ENCODE measurements at places on chromosomes 1 and 21. TPM values are rescaled to one million over a fixed set of nuclear protein-coding genes. Genes with fewer than 3 reads are reported as not detected.

The GSTM5 gene
- total RNA-seq: not detected

The NGF gene
- 1.1 TPM for total RNA-seq

The FMO1 gene
- not detected for total RNA-seq

The TTC39A gene
- 0.35 TPM for total RNA-seq

The NTMT2 gene
- total RNA-seq: not detected

The CDCA8 gene
- 21.8 TPM for total RNA-seq

The CD101 gene
- total RNA-seq: 0.42 TPM

The CYP4Z1 gene
- not detected for total RNA-seq

- DNase-seq: peak; percentile 86
These were observed 11.3 kb upstream of the MAP10 start for GRCh38 chr1:232793944-232794343.

- peak; percentile 89 for DNase-seq
These were observed 13.0 kb downstream of the CHIT1 start for GRCh38 chr1:203216274-203217138.

- DNase-seq: peak; percentile 46
These were observed 38.2 kb upstream of the PSMG1 start for GRCh38 chr21:39221282-39221996.

DNA sequence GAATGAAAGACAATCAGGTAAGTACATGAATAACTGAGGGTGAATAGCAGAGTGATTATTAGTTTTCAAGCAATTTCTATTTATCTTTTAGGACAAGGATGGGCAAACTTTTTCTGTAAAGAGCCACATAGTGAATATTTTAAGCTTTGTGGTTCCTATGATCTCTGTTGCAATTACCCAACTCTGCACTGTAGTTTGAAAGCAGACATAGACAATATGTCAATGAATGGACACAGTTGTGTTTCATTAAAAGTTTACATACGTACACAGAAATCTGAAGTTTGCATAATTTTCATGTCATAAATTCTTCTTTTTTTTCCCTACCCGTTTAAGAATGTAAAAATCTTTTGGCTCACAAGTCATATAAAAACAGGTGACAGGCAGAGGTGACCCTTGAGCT lies 71.4 kb downstream of the ZNF281 start:
- no peak for DNase-seq

GRCh38 chr1:7810395-7810794 lies 26.3 kb downstream of the PER3 start:
- peak; percentile 85 for DNase-seq

GRCh38 chr1:229027622-229028182 lies 243.2 kb upstream of the RAB4A start:
- DNase-seq: peak; percentile 97

- DNase-seq: no peak
These were observed 22.6 kb downstream of the ANKRD13C start for GRCh38 chr1:70331962-70332361.

DNA sequence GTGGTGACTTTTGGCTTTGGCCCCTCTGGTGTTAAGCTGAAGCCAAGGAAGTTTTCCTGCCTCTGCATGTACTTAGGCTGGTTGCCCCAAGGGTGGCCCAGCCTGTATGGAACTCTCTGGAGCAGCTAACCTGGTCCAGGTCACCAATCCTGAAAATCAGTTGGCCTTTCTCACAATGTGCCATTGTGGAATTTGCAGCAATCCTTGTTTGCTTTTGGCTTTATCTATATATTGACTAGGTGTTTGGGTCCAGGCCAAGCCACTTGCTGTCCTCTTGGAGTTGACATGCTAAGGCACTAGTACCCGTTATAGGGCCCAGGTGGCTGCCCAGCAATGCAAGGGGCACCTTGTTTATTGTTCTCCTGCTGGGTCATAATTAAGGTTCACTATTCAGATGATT lies 124.6 kb downstream of the CAMTA1 start:
- no peak for DNase-seq

DNA sequence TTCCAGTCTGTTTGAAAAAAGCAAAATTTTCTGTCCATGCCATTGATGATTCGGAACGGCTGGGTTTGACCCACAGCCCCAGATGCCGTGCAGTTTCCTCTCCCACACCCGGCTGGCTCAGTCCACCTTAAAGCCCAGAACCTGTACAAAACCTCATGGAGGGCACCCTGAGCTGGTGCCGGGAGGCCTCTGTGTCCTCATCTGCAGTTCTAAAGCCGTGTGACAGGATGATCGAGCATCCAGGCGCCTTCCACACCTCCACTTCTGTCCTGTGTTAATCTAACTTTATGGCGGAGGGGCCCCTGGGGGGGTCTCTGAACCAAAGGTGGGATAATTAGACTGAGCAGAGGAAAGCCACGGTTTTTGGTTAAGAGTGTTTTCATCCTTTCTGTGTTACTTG lies 49.6 kb downstream of the SLC37A1 start:
- no peak for DNase-seq

GRCh38 chr1:88650676-88651418 lies 33.2 kb upstream of the PKN2 start:
- DNase-seq: no peak

DNA sequence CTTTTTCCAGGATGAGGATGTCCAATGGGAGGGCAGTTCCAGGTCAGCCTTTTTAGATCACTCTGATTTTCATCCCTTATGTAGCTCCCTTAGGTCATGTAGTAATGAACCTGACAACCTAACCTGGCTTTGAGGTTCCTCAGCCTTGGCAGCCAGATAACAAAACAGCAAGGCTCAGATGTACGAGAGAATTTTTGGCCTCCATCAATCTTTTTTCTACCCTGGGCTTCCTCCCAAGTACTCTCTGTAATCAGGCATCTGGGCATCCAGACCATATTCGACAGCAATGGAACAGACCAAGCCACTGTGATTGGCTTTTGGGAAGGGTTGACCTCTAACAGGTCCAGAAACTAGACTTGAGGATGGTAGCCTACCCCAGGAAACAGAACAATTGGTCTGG lies 38.6 kb downstream of the KCNH1 start:
- DNase-seq: no peak

GRCh38 chr1:157862114-157863070 lies 20.8 kb upstream of the CD5L start:
- peak; percentile 42 for DNase-seq

- DNase-seq: no peak
These were observed 26.8 kb downstream of the AGRN start for GRCh38 chr1:1046767-1047166.

GRCh38 chr1:99761774-99762173 lies 4.7 kb downstream of the FRRS1 start:
- DNase-seq: no peak

DNA sequence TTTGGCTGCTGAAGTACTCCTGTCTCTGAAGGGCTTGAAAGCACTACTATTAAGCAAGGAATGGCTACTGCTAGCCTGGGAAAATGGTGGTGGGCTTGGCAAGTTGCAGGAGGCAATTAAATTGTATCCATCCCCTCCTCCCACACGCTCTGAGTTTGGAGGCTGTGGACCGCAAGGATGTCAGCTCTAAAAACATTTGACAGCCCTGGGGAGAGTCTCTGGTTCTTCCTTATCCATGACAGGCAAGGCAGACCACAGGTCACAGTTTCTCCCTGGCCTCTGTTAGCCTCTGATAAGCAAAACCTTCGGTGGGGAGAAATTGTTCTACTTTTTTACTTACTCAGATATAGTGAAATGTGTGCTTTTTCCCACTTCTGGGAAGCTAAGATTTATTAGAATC lies 46.6 kb downstream of the S1PR1 start:
- no peak for DNase-seq

- DNase-seq: no peak
These were observed 1.1 kb downstream of the HUNK start for GRCh38 chr21:31873696-31874599.

- DNase-seq: no peak
These were observed 26.6 kb upstream of the CDC14A start for GRCh38 chr1:100325415-100326324.

DNA sequence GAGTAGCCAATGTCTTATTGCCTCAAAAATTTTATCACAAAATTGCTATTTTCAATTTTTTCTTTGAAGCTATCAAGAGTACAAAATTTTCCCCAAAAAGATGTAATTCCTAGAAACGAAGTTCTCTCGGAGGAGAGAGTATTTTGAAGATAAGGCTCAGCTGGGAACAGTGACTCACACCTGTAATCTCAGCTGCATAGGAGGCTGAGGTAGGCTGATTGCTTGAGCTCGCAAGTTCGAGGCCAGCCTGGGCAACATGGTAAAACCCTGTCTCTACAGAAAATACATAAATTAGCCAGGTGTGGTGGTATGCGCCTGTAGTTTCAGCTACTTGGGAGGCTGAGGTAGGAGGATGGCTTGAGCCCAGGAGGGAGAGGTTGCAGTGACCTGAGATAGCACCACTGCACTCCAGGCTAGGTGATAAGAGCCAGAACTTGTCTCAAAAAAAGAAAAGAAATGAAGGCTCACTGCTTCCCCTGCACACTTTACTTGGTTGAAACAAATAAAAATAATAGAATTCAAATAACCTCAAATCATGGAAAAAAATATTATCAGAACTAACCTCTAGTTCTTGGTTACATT lies 22.2 kb downstream of the TUT4 start:
- no peak for DNase-seq

GRCh38 chr1:53614231-53615021 lies 124.5 kb downstream of the GLIS1 start:
- DNase-seq: no peak
